ENCODE measurements at places on chromosomes 5 and 9.

DNA sequence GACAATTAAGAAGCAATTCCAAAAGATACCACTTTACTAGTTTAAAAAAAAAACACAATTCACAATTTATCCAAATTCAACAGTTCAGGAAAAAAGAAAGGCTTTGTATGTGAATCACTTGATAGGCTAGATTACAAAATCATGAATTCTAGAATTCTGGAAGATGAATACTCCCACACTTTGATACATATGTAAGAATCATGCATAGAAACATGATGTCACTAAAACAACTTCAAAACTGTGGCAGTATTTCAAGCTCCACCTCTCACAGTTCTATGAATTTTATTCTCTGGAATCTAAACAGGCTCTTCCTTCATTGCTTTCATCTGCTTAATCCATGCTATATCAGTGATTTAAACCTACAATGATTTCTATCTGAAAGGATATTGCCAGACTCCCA lies 51.0 kb downstream of the GNAQ start:
- DNase-seq, result no peak

- DNase-seq, result no peak
These were observed 19.9 kb downstream of the NIPBL start for GRCh38 chr5:36896476-36896875.

DNA sequence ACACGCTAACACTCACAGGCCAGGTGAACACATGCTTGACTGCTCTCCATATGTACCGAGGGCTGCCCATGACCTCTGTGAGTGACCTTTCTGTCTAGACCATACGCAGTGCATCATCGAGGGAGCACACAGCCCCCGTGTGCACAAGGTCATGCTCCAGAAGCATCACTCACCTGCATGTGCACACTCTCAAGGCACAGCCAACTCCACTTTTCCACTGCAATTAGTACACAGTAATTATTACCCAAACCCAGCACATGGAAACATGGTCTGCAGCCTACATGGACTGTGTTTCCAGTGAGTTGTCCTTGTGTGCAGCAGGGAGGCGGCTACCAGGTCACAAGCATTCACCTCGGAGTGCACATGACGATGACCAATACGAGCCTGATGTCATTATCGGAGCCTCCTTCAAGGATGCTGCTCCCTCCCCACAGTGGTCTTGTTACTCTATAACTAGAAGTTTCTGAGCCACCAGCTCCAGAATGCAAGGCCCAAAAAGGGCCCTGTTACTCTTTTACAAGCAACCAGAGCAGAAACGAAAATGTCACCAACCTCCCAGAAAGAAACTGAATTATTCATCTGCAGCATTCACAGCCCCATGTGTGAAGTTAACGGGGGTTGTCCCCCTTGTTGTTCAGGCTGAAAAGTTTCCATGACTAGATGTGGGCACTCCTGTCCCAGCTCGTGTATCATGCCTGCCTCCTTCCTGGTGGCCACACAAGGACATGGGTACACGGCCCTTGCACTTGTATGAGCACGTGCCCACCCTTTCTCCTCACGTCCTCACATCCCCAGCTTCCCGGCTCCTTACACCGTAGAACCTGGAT lies 31.2 kb downstream of the SEMA4D start:
- peak; percentile 57 for DNase-seq

GRCh38 chr5:77065256-77065655 lies 21.8 kb downstream of the ZBED3 start:
- no peak for DNase-seq

DNA sequence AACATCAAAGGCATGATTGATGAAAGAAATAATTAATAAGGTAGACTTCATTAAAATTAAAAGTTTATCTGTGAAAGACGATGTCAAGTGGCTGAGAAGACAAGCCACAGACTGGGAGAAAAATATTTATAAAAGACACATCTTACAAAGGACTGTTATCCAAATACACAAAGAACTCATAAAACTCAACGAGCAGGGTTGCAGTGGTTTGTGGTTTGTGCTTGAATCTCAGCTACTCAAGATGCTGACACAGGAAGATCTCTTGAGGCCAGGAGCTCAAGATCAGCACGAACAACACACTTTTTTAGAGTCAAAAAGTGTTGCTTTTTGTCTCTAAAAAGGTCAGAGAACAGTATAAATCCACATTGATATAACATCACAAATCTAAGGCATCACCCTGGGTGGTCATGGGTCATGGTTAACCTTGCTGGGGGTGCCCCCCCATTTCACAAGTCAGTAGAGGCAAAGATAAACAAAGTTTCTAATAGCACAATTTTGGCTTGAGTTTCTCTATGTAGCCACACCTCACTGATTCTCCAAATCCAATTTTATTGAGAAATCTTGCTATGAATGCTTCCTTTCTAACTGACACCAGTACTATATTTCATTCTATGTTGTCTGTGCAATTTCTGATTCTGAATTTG lies 342.9 kb upstream of the RPS23 start:
- DNase-seq, result no peak

- no peak for DNase-seq
These were observed 65.4 kb downstream of the FRMD3 start for GRCh38 chr9:83472764-83473163.

DNA sequence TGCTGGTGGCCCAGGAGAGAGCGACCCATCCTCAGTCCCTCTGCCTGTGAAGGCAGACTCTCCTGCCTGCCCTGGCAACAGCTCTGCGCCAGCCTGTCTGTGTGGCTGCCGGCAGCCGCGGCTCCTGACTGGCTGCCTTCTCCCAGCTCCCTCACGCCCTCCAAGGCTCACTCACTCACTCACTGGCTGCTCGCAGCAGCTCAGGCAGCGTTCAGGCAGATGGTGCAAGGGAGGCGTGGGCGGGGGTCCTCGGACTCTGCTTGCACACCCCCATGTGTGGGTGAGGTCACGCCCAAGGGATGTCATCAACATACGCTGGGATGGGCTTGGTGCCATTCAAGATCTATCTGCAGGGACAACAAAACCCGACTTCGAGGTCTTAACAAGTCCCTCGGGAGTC lies 66.7 kb downstream of the DAB2IP start:
- no peak for DNase-seq

DNA sequence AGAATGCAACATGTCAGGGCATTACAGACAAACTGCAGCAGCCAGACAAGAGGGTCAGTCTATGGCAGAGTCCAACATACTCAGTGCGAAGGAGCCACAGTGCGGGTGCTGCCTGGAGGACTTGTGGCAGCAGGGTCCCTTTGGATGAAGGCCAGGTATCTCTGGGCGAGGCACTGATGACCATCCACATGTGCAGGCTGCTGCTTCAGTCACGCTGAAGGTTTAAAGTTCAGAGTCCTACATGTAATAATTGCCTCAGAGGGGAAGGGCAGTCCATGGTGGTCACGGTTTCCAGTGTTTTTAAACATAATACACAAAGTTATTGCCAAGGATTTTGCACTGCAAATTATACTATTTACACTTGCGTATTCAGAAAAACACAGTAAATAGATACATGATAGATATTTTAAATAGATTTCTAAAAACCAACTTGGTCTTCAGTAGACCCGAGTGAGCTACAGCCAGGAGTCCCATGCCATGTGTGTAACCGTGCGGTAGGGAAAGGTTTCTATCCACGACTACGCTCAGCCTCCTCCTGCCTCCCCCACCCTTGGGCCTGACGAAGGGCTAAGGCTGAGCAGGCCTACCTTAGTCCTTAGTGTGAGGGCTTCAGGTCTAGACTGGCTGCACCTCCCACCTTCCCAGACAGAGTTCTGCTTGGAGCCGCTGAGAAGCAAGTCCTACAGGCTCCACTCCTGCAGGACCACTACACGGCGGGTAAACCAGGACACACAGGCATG lies 76.2 kb downstream of the GPR21 start:
- DNase-seq, result no peak

DNA sequence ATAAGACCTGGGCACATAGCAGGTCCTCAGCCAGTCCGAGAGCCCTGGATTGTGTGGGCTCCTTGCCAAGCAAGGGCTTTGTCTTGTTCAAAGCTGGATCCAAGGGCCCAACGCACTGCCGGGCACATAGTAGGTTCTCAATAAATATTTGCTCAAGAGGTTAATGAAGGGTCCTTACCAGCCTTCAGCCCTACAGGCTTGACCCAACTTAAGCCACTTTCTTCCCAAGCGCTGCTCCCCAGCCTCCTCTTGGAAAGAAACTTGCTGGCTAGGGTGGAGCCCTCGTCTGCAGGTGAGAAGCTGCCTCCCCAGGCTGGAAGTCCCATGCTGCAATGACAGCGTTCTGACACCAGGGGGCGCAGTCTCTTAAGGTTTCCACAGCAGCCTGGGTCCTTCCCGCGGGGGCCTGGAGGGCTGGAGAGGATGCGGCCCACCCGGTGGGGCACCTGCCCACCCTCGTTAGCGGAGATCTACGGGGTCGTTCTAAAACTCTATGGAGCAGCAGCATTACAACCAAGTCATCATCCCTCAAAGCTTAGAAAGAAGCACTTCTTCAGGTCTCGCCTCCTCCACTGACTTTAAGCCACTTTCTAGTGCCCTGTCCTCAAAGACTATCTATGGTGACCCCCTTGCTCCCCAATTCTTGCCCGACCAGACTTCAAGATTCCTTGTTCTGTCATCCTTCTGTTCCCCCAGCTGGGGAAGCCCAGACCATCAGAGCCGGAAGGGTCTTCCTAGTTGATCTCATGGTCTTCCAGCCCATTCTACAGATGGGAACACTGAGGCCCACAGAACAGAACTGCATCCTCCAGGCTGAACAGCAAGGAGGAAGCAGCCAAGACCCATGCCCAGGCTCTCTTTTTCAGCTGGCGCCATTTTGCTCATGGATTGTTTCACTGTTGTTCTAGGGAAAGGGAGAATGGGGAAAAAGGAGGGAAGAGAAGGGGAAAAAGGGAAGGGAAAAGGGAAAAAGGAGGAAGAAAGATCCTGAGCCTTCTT lies 115.4 kb downstream of the LHX2 start:
- peak; percentile 63 for DNase-seq

GRCh38 chr5:128300181-128300580 lies 216.6 kb downstream of the SLC12A2 start:
- DNase-seq, result no peak

DNA sequence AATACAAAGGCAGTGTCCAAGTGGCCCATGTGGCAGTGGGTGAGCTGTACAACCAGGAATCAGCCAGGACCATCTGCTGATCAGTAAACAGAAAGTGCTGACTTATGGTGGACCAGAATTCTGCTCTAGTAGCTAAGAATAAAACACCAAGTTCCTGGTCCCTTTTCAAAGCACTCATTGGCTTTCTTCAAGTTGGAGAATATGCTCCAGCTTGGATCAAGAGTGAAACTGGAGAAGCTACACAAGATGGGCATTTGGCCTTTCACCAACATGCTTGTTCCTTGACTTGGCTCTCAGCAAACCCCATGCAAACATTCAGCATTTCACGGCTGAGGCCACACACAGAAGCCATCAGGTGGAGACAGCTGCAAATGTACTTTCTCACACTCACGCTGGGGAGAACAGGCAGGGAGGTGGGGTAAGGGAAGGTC lies 32.1 kb downstream of the MARCHF3 start:
- no peak for DNase-seq

- DNase-seq, result no peak
These were observed 43.4 kb upstream of the BICD2 start for GRCh38 chr9:92807757-92808725.

DNA sequence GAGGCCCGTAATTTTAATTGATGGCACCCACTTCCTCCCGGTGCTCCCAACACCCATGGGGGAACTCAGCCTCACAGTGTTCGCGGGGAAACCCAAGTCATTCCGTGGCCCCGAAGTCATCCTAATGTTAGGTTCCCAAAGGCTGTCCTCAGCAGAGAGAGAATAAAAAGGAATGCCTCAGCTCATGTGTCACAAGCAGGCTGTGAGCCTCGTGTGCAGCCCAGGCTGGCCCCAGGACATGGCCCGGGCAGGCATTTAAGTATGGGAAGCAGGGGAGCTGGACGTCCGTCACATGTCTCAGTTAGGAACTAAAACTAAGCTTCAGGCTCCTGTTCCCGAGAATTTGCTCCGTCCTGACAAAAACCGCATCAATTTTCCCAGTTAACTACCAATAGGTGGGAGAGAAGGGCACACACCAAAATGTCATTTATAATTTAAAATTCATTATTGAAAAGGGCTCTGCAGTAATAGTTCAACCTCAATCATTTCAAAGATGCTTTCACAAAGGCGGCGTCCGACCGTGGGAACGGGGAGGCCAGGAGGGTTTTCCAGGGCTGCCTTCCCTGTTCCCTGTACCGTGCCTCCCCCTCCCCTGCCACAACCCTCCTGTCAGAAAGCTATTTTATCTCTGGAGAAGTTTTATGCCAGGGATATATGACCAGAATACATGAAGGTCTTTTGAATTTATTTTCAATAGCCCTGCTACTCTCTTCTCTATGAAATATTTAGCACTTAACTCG lies 137.3 kb downstream of the FSTL4 start:
- DNase-seq, result no peak

GRCh38 chr5:158135682-158136179 lies 276.8 kb upstream of the CLINT1 start:
- no peak for DNase-seq

- DNase-seq, result no peak
These were observed 49.2 kb upstream of the SHOC1 start for GRCh38 chr9:111843971-111844370.

DNA sequence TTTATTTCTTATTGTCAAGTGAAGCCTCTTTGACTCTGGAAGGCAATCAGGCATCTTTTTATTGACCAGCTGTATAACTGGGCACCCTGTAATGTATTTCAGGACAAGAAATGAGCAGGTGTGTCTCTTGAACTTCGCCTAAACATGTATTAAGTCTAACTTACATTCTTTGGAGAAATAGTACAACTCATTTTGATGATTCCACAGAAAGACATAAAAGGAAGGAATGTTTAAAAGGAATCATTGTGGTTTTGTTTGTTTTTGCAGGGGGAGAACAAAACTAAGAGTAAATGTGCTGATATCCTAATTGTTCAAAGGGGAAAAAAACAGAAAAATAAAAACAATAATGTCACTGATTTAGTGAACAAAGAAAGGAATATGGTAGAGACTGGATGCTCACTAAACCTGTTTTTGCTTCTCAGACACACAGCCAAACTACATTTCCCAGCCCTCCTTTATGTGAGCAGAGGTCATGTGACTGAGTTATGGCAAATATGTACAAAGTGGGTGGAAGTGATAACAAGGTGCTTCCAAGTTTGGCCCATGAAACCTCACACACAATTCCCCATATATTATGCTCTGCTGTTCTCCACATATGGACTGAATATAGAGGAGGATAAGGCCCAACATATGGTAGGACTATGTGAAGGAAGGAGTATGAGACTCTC lies 150.6 kb upstream of the ACOT12 start:
- no peak for DNase-seq

- DNase-seq, result no peak
These were observed 107.3 kb upstream of the ELAVL2 start for GRCh38 chr9:23933348-23933747.

GRCh38 chr5:172848419-172848818 lies 14.4 kb downstream of the ERGIC1 start:
- no peak for DNase-seq

GRCh38 chr9:104783588-104783987 lies 19.7 kb downstream of the NIPSNAP3B start:
- DNase-seq, result no peak

DNA sequence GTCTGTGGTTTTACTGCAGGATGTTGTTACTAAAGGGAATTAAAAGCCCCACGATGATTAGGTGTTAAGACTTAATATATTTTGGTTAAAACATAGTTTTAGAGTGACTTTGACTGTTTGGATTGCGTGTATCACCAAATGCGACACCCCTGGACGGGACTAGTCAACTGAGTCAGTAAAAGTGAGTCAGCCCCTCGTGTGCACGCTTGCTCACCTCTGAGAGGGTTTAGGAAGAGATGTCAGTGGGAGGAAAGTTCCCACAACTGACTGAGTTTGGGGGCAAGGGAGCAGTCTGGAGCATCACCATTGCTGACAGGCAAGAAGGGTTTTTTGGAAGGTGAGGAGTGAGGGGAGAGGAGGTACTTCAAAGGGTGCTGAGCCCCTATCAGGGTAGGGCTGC lies 14.4 kb upstream of the DMRT3 start:
- no peak for DNase-seq

All from stimulated activated CD4-positive, alpha-beta T cell treated with anti-CD3 and anti-CD28 coated beads, TNF-alpha, amount 100 ng/mL, for 24 hours (primary cell).